Kasumi-1 (cell line): ENCODE measurements at places on chromosomes 5 and 9.

DNA sequence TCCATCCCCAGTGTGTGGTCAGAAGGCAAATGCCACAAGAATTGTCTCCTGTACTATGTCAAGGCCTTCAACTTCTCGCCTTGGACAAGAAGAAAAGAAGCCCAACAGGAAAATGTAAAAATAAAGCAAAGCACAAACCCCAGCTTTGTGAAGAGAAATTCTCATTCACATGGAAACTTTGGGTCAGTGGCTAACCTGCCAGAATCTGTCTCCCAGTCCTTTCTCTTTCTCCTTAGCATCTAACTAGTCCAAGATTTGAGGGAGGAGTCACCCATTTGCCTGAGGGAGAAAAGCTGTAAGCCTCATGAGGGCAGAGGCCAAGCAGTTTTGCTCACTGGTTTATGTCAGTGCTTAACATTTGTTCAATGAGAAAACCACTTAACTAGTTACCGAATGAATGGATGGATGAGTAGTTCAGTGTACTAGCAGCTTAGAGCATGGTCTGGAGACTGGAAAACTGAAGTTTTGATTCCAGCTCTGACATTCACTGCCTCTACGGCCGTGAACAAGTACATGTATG lies 36.0 kb downstream of the ADAM19 start:
- DNase-seq, result no peak

DNA sequence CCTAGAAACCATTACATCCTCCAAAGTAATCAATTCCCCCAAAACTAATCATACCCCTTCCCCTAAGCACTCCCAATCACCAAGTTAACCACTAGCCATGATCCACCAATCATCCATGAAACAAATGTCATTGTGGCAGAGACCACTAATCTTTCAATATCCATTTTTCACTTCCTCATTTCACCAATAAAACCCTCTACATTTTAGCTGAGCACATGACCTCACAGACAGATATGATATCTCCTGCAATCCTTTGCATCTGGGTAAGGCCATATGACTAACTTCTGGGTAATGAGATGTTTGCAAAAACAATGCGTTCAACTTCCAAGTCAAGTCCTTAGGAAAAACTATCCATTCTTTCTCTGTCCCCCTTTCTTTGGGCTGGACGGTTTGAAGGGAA lies 20.7 kb downstream of the OR2S2 start:
- no peak for DNase-seq

DNA sequence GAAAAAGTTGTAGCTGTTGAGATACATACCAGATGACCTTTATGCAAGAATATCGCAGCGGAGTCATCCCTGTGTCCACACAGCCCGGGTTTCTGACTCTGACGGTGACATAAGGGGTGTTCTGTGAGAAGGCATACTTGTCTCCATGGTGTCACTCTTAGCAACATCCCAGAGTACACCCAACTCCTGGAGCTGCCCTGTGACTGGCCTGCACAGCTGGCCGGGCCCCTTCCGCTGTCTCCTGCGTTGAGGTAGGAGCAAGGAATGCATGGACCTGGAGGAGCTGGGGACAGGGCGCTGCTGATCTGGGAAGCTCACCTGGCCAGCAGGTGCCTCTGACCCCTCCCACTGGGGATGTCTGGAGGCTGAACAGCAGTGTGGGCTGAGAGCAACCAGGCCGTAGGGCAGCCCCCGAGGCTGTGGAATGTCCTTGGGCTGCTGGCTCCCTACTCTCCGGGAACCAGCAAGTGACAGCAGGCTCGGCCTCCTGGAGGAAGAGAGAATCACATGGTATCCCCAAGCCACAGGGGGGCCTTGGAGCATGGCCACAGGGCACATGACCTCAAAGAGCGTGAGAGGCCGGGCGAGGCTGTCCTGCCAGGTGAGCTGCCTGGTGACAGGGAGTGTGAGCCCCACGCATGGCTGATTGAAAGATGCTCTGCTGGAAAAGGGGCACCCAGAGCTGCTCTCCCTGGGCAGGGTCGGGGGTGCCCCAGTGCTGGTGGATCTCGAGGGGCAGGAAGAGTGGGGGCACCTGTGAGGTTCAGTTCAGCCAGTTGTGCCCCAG lies 113.4 kb downstream of the MRPL36 start:
- no peak for DNase-seq

- no peak for DNase-seq
These were observed 102.9 kb downstream of the RAPGEF6 start for GRCh38 chr5:131532031-131532640.

- no peak for DNase-seq
These were observed 58.8 kb downstream of the FOCAD start for GRCh38 chr9:20742833-20743232.

DNA sequence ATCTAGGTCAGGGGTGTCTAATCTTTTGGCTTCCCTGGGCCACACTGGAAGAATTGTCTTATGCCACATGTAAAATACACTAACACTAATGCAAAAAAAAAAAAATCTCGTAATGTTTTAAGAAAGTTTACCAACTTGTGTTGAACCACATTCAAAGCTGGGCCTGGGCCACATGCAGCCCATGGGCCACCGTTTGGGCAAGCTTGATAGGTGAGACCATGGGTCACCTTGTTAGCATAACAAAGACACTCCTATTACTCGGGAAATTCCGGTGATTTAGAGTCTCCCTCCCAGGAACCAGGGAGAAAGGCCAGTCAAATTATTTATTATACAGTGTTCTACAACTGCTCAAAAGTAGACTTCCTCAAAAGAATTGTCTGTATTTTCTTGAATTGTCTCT lies 12.7 kb downstream of the RECK start:
- no peak for DNase-seq

- DNase-seq, result no peak
These were observed 25.6 kb downstream of the ANXA2R start for GRCh38 chr5:43014522-43014921.

DNA sequence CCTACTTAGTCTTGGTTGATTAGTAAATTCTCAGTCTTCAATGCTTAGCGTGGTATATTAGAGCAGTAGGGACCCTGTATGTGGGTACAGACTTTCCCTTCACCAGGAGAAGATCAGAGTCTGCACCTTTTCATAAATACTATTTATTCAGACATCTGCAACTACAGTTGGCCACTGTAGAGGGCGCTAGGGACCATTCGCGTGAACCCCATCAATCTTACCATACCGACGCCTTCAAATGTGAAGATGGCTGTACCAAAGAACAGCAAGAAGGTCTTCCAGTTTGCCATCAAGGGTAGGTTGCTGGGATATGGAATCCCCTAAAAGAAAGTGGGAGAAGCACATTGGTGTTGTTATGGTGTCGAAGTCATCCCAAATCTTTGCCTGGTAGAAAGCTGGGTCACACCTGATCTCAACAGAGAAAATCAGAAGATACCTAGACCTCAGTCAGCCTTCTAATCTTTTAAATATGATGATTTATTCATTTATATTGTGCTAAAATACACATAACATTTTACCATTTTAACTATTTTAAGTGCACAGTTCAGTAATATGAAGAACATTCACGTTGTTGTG lies 19.1 kb downstream of the SLC36A3 start:
- DNase-seq, result peak; percentile 2

DNA sequence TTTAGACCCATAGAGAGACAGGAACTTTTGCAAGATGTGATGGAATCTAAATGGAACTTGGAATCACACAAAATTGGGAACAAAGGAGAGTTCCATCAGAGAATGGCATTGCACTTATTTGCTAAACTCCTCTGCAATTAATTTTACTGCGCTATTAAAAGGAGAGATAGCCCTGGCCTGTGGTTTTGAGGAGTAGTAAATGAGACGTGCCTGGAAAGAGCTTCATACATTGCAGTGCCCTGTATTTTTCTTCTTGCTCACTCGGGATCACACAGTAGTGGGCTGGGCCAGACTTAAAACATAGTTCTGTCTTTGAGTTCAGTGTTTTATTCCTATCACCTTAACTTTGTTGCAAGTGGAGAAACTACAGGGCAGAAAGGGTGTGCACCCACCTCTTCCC lies 94.4 kb upstream of the SLC27A6 start:
- no peak for DNase-seq

DNA sequence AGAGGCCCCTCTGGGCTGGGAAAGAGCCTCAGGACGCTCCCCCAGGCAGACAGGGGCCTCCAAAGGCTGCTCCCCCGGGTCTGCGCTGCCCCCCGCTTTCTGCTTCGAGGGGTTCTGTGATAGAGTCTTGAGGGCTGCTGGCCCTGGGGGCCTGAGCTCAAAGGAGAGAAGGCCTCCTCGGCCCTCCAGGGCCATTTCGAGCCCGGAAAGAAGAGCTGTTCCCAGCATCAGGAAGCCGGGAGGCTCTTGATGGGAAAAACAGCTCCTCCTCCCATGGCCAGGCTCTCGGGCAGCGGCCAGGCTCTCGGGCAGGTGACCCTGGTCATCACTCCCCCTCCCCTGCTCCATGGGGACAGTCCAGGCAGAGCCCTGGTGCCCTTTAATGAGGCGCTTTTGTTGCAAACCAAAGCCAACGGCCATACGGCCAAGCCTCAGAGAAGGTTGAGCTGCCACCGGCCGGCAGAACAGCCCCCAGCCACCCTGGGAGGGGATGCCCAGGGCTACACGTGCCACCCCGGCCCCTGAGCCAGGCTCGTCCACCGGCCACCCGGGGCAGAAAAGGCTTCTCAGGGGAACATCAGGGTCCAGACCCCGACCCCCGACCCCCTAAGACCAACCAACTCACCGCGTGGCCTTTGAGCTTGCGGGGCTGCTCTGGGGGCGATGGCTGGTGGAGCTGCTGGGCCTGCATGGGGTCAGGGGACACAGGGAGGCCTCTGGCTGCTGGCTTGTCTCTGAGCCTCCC lies 16.2 kb upstream of the QSOX2 start:
- no peak for DNase-seq

DNA sequence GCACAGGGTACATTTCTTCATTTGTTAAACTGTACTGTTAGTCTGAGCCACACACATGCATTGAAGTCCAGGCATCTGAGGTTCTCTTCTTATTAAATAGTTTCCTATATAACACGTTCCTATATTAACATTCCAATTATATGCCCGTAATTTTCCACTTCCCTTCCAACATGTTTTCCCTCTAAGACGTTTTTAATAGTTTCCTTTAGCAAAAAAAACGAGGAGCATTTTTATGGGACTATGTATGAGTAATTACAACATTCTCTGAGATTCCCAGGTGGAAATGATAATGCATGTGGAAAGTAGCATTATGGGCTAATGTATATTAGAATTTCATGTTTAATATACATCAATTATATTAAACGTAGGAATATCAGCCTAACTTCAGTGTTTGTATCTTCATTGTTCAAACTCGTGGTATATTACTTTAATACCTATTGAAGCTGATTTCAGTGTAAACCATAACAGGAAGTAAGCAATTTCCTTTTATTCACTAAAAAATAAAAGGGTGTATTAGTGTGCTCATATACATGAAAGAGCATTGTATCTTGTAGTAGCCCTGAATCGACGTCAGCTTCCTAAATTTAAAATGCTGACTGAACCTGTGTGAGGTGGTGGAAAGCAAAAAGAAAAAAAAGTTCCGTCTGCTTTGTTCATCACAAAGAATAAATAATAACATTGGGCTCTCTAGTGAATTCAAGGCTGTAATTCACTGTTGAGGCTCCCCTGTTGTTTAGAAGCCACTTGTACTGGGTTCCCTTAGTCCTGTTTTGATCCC lies 11.3 kb downstream of the SMARCA2 start:
- DNase-seq, result no peak

GRCh38 chr5:72940082-72940481 lies 15.8 kb upstream of the FCHO2 start:
- peak; percentile 72 for DNase-seq

DNA sequence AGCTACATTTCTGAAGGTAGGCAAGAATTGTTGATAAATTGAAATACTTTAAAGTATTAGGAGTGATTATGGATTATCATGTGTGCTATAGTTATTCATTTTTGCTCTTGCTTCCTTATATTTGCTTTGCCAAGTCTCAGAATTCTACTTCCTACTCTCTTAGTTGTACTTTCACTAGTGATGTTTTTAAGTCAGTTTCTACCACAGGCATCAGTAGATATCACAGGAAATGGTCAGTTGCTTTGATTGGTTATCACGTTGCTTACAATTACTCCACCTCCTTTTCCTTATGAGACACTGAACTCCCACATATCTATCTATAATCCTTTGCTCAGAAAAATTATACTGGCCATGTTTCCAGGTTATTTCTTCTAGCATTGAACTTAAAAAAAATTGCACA lies 472.8 kb downstream of the DMRTA1 start:
- DNase-seq, result no peak

DNA sequence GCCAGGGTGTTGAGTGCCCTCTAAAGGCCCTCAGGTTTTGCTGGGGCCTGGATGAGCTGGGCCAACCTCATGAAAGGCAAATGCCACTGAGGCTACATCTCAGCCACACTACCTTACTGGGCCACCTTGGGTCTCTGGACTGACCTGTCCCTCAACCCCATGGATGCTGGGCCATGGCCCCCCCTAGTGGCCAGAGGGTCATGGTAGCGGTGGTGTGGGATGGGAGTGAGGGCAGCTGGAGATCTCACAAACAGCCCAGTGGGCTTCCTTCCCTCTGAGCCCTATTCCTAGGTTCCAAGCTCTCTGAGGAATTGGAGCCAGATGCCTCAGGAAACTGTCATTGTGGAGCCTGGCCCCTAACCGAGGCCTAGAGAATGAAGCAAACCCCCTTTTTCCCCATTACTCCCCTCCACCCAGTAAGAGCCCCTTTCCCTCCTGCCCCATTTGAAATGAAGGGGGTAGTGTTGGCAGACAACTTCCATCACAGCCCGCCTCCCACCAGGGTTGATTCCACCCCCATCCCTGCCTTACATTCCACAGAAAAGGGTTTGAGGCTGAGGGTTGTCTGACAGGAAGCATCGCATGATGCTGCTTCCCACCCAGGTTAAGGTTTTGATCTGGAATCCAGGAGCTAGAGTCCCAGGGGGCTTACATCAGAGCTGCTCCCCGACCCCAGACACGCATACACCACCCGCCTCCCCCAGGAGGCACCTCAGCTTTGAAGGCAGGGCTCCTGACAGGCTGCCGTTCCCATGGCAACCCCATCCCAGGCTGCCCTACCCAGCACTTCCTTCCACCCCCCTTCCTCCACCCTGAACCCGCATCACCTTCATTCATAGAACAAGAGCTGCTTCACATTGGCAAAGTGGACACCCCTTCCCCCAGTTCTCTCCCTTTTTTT lies 63.9 kb downstream of the PCDH1 start:
- peak; percentile 17 for DNase-seq

DNA sequence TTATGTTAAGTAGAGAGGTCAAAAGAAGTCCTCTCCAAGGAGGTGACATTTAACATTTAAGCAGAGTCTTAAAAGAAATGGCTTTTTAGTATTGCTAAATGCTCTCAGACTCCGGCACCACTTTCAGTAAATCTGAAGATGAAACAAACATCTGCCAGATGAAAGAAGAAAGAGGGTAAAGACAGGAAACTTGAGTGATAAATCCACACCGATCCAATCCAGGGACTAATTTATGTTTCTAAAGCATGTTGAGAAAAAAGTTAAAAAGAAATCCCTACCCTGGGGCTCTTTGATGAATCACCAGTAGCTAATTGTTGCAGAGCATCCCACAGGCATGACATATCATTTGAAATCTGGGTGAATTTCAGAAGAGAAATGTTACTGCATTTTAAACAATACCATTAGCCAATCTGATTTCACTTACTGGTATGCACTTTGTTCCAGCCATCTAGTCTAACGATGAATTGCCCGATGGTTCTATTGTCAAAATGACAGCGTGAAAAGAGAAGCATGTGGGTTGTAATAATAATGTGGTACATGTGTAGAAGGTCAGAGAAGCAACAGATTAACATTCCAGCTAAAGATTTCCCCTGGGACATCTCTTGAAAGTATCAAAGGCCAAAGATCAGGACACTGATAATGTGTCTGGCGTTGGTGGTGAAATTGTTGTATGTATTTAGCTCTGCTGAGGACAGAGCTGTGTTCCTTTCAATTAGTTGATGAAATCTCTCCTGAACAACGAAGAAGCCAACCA lies 485.7 kb downstream of the CSNK1G3 start:
- DNase-seq, result no peak

- DNase-seq, result no peak
These were observed 112.2 kb upstream of the ALDH1B1 start for GRCh38 chr9:38280251-38280800.
